ENCODE measurements at places on chromosomes 3 and 15.

GRCh38 chr3:136651581-136651980 lies 100.6 kb downstream of the STAG1 start:
- DNase-seq = no peak

GRCh38 chr3:12301513-12301912 lies 12.6 kb downstream of the PPARG start:
- no peak for DNase-seq

GRCh38 chr3:12977117-12977808 lies 96.0 kb downstream of the IQSEC1 start:
- DNase-seq = no peak

DNA sequence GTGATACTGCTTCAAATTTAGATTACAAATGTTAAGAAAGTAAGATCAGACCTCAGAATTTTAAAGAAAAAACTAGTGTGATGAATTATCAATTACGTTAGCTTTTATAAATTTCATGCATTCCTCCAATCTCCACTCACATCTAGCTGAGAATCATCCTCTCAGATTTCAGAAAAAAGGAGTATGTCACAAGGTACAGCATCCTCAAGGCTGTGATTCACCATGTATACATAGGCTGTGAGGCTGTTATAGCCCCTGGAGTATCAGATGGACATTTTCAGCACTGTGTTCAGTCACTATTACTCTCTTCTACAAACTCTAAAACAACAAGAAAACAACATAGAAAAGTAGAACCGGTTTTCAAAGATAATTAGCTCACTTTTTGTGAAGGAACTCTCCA lies 214.4 kb downstream of the PCCB start:
- no peak for DNase-seq

- DNase-seq = no peak
Observed at GRCh38 chr3:140018556-140018955, 83.6 kb downstream of the CLSTN2 start.

DNA sequence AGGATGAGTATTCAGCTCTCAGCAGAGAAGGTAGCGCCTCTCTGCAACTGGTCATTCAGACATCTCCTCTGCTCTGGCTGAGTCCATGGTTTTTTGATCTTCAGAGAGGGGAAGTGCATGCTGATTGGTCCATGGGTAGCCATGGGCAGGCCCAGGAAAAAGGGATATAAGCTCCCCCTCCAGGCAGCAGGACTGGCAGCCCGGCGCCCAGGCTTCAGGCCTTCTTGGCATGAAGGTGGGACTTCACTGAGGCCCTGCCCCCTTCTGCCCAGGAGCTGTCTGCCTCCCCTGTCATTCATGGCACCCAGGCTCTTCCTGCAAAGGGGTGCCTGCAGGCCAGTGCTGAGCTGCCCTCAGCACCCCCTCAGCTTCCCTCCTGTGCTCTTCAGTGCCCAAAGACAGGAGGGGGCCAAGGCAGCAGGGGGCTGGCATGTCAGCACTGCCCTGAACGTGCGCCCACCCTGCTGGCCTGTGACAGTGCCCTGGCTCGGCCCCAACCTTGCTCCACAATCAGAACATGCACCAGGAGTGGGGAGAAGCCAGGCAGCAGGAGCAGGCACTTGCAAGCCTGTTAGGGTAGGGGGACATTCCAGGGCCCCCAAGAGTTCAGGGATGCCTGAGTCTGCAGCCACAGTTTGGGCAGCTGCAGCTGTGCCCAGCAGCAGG lies 13.8 kb upstream of the NR1I2 start:
- no peak for DNase-seq

- peak; percentile 39 for DNase-seq
Observed at GRCh38 chr3:128011140-128011539, 41.1 kb upstream of the SEC61A1 start.

- DNase-seq = no peak
Observed at GRCh38 chr15:71056111-71056510, 59.2 kb upstream of the THSD4 start.

DNA sequence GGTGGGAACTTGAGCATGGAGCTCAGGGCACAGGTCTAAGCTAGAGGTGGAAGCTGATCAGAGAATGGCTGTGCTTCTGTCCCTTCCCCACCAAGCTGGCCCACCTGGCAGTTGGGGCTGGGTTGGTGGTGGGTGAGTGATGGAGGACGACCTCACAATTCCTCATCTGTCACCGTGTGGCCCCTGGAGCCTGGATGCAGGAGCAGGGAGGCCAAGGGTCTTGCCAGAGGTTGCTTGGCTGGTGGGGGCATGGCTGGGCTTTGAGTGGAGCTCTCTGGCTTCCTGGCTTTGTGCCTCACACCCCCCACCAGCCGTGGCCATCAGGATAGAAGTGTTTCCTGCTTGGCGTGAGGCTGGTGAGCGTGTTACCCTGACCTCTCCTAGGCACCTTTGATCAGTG lies 36.0 kb downstream of the FBLN2 start:
- DNase-seq = no peak

GRCh38 chr3:134896696-134897095 lies 101.6 kb downstream of the EPHB1 start:
- DNase-seq = no peak

DNA sequence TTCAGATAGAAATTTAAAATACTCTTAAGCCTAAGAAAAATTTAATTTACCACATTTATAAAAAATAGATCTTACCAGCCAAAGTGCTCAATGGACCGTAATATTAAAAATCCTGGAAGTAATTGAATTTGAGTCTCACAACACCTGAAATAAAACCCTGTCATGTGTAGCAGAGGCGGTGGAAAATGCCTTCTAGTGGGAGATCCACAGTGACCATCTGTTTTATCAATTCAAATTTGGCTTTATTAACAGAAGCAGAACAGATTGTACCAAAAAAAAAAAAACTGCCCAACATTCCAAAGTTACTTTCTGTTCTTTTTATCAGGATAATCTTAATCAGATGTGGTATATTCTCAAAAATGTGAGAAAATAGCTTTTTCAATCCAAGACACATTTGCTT lies 71.7 kb downstream of the DMXL2 start:
- DNase-seq = no peak

DNA sequence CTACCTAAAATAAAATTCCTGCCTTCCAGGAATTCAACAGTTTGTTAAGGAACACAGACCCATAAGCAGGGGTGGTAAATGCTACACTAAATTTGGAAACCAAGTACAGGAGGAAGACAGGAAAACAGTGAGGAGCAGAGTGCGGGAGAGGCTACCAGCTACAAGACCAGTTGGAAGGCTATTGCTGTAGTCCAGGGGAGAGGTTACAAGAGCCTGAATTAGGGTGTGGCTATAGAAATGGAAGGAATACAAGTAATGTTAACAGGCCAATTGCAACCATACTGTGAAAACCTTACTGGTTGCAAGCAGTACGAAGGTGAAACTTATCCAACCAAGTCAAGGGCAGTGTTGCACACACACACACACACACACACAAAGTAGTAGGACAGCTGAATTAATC lies 880 bp upstream of the ARMC8 start:
- DNase-seq = peak; percentile 43

- no peak for DNase-seq
Observed at GRCh38 chr15:58686286-58686685, 63.2 kb downstream of the ADAM10 start.

DNA sequence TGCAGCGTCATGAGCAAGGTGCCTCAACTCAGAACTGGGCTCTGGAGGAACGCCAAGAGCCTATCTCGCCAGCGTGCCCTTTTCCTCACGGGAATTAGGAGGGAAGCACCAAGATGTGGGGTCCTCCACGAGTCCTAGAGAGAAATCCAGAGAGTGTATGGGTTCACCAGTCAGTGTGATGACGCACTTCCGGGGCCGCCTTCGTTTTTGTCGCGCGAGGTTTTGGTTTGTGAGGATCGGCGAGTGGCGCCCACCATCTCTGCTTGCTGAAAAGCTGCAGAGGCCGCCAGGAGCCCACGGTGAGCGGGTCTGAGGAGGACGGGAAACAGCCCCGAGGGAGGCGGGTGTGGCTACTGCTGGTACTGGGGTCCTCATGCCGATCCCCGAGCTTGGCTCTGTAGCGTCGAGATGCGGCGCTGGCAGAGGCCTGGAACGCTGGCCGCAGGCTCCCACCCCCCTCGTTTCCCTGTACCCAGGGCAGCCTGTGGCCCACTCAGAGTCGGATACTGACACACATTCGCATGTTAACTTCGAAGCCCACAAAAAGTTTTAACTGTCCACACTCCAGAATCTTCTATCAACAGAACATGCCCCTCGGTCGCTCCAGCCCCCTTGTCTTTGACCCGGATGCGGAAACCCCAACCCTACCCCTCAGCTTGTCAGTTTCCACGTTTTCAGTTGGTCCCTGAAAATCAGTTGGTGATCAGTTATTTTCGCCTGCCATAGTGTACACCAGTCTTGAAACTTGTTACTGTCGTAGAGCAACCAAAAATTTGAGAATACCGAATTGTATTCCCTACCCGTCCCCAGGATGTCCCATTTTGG lies 30.4 kb downstream of the ZNF662 start:
- DNase-seq = no peak

GRCh38 chr3:27114684-27115083 lies 254.5 kb downstream of the NEK10 start:
- DNase-seq = no peak

DNA sequence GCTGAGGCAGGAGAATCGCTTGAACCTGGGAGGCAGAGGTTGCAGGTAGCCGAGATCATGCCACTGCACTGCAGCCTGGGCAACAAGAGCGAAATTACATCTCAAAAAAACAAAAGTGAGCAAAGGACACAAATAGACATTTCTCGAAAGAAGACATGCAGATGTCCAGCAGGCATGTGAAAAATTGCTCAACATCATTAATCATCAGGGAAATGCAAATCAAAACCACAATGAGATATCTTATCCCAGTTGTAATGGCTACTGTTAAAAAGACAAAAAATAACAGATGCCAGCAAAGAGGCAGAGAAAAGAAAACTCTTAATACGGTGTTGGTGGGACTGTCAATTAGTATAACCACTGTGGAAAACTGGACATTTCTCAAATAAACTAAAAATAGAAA lies 20.9 kb downstream of the ASB7 start:
- no peak for DNase-seq

GRCh38 chr3:108178676-108179075 lies 43.5 kb downstream of the IFT57 start:
- DNase-seq = no peak

- no peak for DNase-seq
Observed at GRCh38 chr3:178048768-178049167, 487.5 kb upstream of the KCNMB2 start.

- no peak for DNase-seq
Observed at GRCh38 chr3:108114423-108115065, 23.7 kb upstream of the CD47 start.

DNA sequence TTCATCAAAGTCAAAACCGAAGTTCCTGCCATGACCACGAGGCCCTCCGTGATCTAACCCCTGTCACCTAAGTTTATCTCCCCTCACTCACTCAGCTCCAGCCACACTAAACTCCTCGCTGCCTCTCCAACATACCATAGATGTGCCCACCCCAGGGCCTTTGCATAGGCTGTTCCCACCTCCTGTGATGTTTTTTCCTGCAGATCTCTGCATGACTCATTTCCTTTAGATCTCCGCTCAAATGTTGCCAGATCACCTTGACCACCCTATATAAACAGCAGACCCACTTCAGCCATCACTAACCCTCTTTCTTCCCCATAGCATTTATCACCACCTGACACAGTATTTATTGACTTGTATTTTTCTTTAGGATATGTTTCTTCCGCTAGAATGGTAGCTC lies 58.5 kb downstream of the HRH1 start:
- no peak for DNase-seq

- no peak for DNase-seq
Observed at GRCh38 chr3:173618703-173619102, 221.2 kb downstream of the NLGN1 start.

DNA sequence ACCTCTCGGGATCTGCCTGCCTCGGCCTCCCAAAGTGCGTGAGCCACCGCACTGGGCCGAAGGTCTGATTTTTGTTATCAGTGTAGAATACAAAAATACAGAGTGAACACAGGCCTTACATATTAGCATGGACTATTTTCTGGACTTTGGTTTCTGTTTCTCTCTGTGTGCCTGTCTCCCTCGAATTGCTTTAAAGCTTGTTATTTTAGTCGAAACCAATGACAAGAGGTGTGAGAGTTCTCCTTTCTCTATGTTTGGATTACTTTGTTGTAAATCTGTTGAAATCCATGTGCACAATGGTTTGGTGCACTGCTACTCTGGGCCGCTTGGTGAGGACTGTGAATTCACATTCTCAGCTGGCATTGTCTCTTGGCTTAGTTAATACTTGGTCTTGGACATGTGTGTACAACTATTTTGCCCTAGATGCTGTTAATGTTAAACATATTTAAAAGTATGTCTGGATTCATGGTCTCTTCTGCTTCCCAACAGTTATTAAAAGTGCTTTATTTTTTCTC lies 23.9 kb downstream of the MED12L start:
- DNase-seq = no peak

DNA sequence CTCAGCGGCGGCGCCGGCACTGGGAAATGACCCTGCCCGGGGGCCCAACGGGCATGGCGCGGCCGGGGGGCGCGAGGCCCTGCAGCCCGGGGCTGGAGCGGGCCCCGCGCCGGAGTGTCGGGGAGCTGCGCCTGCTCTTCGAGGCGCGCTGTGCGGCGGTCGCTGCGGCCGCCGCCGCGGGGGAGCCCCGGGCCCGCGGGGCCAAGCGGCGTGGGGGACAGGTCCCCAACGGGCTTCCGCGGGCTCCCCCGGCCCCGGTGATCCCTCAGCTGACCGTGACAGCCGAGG lies 172 bp downstream of the ITPKA start:
- DNase-seq = no peak

GRCh38 chr3:107953722-107954121 lies 137.1 kb downstream of the CD47 start:
- no peak for DNase-seq

GRCh38 chr15:80970018-80970657 lies 19.5 kb downstream of the MESD start:
- DNase-seq = peak; percentile 70

GRCh38 chr15:100341239-100341749 lies 481 bp downstream of the ADAMTS17 start:
- DNase-seq = no peak

DNA sequence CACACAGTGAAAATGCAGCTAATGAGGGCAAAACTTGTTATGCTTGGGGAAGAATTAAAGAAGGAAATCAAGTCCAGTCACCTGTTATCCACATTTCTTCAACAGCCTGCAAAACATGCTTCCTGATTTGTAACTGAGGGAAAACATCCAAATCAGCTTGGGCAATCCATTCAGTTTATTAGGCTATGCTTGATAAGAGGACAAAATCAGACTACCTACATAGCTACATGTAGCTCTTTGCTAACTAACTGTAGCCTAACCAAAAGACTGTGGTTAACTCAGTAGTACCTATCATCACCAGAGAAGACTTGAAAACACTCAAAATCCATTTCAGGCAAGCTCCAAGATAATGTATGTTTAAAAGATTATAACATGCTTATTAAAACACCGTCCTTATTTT lies 436.4 kb downstream of the SHQ1 start:
- no peak for DNase-seq

DNA sequence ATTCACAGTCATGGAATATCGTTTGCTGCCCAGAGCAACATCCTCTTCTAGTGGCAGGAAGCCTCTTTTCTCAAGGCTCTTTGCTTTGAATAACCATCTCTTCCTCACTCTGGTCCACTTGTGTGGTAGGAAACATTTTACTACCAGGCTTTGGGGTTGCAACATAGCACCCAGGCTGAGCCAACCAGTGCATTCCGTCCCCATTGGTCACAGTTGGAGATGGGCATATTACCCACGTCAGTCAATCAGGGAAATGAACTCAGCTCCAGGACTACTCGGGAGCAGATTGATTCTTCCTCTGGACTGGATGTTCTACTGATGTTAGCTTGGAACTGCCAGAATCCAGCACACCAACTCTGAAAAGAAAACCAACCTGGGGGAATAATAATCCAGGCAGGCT lies 4.2 kb upstream of the PEX5L start:
- DNase-seq = no peak

GRCh38 chr3:46979958-46980497 lies 562 bp downstream of the NBEAL2 start:
- DNase-seq = peak; percentile 16

Data from LoVo (cell line).